ENCODE measurements at places on chromosomes 5 and 9.
A peak's percentile ranks its signal among the peaks of the same experiment; 100 is the strongest.

GRCh38 chr5:149110406-149110805 lies 30.9 kb upstream of the ABLIM3 start:
- no peak for DNase-seq

GRCh38 chr9:91992461-91993041 lies 42.5 kb upstream of the ROR2 start:
- DNase-seq: no peak

GRCh38 chr5:152813526-152813925 lies 408.4 kb upstream of the NMUR2 start:
- DNase-seq: no peak

- DNase-seq: no peak
These were observed 47.2 kb upstream of the DAB2IP start for GRCh38 chr9:121604242-121604641.

- DNase-seq: no peak
These were observed 21.8 kb downstream of the PCDHAC2 start for GRCh38 chr5:140988100-140988499.

DNA sequence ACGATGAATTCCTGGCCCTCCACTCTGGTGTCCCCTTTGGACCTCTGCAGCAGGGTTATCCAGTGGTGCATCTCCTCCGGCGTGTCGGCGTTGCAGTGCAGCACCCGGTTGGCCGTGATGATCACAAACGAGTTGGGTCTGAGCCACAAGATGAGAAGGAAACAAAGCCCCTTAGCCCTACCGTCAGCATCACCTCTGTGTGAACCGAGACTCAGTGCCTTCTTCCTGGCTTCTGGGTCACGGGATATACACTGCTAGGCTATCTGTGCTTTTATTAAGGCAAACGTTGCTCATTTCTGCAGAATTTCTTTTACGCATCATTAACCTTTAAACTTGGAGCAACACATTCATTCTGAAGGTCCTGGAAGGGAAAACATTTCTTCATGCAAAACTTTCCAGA lies 65.1 kb upstream of the RETREG1 start:
- DNase-seq: no peak

- no peak for DNase-seq
These were observed 167.8 kb upstream of the CCNG1 start for GRCh38 chr5:163269624-163270023.

DNA sequence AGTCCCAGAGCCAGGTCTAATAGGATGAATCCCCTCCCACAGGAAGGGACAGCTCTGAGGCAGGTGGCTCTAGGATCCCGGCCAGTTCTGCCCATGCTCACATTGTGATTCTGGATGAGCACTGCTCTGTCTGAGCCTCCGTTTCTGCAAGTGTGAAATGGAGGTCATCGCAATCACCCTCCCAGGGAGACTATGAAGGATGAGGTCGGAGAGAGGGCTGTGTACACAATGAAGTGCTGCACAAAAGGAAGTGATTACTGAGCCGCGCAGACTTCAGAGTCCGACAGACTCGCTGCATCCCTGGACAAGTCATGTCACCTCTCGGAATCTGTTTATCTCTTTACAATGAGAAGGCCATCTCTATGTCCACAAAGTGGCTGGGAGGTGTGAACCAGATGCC lies 21.7 kb downstream of the LHX6 start:
- DNase-seq: no peak

DNA sequence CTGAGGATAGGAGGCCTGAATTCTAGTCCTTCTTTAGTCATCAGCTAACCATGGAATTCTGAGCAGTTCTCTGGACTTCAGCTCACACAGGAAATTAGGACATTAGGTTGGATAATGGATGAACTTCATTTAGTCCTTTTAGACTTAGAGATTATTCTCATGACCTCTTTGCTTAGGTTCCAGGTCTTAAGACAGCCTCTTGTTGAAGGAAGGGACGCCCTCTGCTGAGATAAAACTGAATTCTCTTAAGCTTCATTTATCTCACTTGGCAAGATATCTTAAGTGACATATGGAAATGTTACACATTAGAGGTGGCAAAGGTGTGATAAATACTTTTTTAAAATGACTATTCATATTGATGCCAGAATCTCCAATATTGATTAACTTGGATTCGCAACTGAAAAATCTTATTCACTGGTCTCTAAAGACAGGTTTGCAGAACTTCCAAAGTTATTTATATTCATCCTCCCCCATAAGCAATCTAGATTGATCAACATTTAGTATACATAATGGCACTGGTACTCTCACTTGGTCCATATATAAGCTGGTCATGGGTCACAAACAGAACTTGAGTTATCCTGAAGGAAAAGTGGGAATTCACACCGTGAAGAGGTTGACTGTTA lies 16.9 kb upstream of the ZNF366 start:
- no peak for DNase-seq

DNA sequence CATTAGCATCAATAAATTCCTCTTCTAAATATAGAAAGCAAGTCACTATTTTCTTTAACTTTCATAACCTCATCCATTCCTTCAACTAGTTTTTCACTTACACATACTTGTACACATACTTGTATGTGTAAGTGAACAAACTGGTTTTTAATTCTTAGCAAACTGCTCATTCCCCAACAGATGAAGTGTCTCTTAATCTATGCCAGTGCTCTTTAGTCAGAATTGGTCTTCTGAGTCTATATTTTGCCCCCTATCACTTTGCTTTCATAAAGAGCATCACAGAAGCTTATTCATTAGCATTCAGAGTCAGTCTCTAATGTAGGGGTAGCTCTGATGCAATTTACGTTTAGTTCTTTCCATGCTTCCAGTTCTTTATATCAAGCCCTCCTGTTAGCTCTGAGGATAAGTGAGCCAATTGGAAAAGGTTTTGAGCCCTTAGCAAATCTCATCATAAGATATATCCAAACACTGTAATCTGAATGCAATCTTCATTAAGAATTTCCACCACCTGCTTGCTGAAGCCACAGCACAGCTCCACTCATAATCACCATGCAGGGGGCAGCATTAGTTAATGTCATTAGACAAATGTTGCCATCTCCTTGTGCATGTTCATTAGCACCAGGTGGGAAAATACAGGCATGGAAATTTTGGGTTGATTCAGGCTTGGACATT lies 178.5 kb upstream of the SLC24A2 start:
- no peak for DNase-seq

- DNase-seq: peak; percentile 57
These were observed 650 bp downstream of the MYORG start for GRCh38 chr9:34375901-34376595.

DNA sequence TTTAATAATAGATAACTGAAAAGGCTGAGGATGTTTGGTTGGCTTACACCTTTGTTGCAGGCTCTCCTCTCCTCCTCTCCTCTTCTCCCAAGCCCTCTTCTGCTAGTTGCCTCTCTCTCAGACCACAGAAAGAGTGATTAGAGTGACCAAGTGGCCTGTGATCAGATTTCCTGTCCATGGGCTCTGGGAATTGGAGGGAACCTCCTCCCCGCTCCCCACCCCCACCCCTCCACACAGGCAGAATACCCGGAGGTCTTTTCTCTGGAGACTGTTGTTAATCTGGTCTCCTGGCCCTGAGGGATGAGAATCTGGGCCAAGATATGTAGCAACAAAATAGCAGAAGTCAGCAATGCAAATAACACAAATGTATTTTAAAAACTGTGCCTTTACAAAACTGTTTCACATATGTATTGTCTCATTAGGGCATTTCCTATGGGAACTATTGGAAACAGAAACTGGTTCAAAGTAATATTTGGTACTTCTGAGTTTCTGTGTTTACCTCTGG lies 361.3 kb downstream of the NR2F1-AS1 start:
- DNase-seq: no peak

- no peak for DNase-seq
These were observed 40.0 kb downstream of the MTREX start for GRCh38 chr5:55347786-55348185.

DNA sequence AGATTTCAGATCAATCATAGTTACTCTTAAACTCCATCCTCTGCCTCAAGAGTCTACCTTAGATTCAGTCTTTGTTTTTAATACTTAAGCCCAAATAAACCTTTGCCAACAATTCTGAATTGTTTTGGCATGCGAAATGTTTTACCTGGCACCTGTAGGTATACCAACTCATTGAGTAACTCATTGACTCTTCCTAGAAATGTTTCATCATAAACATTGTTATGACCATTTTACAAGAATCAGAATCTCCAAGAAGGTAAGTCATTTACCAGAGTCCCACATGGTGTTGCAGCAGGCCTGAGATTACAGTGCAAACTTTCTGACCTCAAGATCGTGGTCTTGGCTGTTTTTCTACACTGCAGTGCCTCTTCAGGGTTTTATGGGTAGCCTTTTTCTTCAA lies 750.4 kb downstream of the BRINP1 start:
- no peak for DNase-seq
